Ascending aorta (tissue), 2 donors: ENCODE measurements at places on chromosomes 7 and 10.

DNA sequence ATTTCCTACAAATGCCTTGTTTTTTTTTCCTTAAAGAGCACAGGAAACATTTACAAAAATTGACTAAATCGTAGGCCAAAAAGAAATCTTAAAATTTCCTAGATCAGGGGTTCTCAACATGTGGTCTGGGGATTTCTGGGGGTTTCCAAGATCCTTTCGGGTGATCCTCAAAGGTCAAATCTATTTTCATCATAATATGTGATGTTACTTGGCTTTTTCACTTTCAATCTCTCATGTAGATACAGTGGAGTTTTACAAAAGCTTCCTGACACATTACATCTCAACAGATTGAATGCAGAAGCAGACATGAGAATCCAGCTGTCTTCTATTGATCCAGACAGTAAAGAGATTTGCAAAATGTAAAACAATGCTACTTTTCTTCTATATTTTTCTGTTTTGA is 497.3 kb downstream of the INHBA start:
- no peak for DNase-seq

- no peak for DNase-seq
Observed at GRCh38 chr10:88067737-88068136, 204.3 kb downstream of the PTEN start.

- DNase-seq, result no peak
Observed at GRCh38 chr10:36448760-36449691, 676.4 kb upstream of the ANKRD30A start.

- DNase-seq, result peak; percentile 87
Observed at GRCh38 chr7:22577470-22578001, 77.5 kb upstream of the STEAP1B start.

- no peak for DNase-seq
Observed at GRCh38 chr7:155731380-155731779, 80.9 kb downstream of the SHH start.

DNA sequence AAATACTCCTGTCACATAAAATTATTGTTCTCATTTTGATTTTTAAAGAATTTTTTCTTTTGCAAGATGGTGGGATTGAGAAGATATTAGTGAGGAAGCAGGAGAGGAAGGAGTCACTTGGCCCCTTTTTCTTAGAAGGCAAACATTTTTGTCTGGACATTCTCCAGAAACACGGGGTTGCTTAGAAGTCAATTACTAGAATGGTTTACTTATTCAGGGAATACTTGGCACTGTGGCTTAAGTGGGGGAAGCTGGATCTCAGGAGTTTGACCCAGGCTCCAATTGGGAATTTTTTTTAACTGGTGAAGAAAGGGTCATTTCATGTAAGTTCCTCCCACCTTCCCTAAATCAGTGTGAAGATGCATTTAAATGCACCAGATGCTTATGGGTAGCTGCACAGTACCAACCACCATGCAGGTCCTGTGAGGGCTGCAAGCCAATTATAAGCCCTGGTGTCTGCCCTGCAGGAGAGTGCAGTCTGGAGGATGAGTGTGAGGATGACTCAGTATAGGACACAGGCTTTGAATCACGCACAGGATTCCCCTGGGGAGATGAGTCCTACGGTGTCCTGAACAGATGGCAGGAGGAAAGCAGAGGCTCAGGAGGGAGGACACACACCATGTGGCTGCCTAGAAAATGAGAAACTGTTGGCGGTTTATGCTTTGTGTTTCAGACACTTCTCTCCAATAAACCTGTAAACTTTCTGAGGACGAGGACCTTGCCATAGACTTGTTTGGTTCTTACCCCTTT is 299.1 kb downstream of the PLXNA4 start:
- DNase-seq, result no peak

GRCh38 chr7:7122033-7122478 is 60.3 kb upstream of the C1GALT1 start:
- no peak for DNase-seq

DNA sequence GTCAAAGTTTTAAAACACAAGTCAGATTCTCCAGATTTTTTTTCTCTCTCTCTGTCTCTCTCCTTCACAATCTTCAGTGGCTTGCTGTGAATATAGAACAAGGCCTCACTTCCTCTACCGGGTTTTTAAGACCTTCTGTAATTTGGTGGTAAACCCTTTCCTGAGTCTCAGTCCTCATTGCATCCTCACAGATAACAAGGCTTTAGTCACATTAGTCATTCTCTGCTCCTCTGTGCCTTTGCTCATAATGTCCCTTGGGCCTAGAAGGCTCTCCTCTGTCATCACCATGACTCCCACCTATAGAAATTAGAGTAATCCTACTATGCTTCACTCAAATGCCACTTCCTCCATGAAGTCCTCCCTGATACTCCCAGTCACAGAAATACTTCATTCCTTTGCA is 172.7 kb upstream of the HPS1 start:
- DNase-seq, result no peak

GRCh38 chr10:24133835-24134234 is 75.1 kb upstream of the KIAA1217 start:
- no peak for DNase-seq

DNA sequence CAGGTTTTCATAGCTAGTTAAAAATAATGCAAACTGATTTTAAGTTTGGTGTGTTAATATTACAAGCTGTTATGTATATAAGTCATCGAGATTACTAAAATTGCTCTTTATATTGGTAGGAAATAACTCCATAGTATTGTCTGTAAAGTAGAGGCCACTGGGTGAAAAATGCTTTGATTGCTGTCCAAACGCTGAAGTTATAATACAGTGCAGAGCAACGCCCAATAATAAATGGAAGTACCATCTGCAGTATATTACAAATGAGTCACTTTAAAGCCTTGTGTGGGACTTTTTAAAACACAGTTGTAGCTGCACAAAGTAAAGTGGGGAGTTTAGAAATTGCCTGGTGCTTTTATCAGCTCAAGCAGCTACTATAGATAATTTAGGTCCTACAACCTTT is 196.1 kb downstream of the NXPH1 start:
- DNase-seq, result no peak

DNA sequence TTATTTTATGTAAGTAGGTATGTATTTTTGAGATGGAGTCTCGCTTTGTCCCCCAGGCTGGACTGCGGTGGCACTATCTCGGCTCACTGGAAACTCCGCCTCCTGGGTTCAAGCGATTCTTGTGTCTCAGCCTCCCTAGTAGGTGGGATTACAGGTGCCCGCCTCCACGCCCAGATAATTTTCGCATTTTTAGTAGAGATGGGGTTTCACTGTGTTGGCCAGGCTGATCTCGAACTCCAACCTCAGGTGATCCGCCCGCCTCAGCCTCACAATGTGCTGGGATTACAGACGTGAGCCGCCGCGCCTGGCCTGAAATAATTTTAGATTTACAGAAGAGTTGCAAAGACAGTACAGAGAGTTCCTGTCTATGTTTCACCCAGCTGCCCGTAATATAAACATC is 37.5 kb downstream of the PFKFB3 start:
- no peak for DNase-seq
